ENCODE measurements at places on chromosomes 7 and 10.

DNA sequence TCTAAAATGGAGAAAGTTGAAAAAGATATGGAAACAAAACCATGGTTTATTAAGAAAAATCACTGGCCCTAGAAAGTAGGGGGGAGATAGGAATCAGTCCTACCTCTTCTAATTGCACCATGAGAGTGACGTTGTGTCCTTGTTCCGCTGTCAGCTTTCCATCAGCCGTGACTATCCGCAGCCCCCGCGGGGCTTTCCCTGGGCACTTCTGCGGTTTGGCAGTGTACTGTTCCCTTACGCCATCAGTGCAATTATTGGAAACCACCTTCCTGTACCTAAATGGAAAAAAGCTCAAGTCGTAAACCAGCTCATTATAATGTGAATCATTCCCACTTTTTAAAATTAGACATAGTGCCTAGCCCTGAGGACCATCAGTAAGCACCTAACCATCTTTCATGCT, 512.2 kb downstream of the SORCS1 start:
- DNase-seq, result no peak

- no peak for DNase-seq
Observed at GRCh38 chr10:91603931-91604331, 28.9 kb downstream of the PPP1R3C start.

DNA sequence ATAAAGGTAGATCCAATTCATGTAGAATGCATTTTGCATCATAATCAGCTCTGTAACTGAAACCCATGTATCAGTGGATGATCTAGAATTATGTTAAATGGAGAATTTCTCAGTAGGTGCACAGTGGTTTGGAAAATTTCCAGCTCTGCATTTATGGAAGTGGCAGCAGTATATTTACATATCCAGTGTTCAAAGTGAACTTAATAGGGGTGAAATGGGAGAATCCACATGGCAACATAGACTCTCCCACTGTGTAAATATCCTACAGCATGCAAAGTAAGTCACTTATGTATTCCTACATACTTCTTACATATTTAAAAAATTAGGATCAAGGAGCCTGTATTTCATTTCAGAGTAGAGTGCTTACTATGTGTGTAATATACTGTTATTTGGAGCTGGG, 35.3 kb downstream of the CDC14C start:
- no peak for DNase-seq

- no peak for DNase-seq
Observed at GRCh38 chr10:119263951-119264617, 56.7 kb downstream of the GRK5 start.

GRCh38 chr10:12409161-12409560, 59.8 kb downstream of the CAMK1D start:
- no peak for DNase-seq

DNA sequence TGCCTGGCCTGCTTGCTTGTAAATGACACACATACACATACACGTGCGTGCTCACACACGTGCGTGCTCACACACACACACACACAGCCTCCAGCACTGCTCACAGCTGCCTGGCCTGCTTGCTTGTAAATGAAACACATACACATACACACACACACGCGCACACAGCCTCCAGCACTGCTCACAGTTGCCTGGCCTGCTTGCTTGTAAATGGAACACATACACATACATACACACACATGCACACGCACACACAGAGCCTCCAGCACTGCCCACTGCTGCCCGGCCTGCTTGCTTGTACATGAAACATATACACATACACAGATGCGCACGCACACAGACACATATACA, 397.2 kb downstream of the PLXNA4 start:
- no peak for DNase-seq

DNA sequence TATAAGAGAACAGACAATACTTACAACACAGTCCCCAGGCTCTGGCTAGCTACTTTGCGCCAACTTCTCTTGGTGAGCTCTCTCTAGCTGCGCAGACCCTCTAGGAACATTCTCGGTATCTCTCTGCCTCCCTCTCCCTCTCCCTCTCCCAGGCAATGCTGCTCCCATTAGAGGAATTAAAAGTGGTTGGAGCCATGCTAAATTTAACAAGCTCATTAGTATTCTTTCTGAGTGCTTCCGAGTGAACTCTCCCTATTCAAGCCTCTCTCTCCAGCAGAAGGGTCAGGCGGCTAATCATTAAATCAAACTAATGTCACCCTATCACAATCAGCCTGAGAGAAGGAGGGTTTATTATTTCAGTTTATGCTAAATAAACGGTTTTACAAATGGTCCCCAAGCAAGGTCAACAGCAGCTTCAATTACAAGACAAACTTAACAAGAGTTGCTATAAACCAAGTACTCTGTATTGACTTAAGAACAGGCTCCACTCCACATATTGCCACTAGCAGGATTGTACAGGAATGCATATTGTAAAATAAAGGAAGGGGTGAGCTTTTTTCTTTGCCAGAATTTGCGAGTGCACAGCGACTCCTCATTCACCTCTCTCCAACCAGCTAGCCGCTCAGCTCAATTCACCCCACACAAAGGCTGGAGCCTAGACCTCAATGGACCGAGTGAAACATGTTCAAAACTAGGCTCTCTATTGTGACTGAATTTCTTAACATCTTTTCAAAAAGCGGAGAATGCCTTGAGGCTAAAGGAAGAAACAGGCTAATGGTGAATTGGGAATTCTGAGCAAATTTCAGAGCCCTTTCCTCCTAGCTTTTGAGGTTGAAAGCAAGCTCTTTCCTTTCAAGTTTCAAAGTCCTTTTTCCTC, 84.4 kb downstream of the GLI3 start:
- DNase-seq, result no peak

DNA sequence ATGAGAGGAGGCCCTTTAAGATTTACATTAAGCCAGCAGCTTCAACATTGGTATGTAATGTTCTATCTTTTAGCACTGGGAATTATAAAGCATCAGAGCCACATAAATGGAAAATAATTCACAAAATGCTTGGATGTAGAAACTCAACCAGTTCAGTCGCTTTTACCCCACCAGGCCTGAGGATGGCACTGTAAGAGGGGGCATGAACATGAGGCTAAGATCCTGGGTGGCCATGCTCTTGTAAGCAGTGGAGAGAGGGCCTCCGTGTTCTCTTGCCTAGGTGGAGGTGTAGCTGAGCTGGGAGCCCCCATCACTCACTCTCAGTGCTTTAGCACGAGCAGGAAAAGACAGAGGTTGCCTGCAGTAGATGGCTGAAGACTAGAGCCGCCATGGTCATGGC, 238.8 kb downstream of the FANK1 start:
- peak; percentile 32 for DNase-seq

DNA sequence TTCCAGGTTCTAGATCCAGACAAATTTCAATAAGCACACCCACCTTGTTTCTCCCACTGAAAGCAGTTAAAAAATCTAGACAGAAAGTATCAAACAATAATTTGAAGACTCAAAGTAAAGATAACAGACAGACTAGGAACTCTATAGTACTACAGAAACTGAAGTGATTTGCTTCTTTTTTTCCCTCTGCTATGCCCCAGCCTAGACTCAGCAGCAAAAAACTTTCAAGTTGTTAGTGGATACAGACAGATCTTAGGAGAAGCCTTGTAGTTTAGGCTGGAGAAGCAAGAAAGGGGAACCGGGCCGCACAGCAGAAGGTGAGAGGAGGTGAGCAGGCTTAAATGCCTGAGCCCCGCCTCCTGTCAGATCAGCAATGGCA, 65.1 kb downstream of the IGF2BP3 start:
- DNase-seq, result no peak

DNA sequence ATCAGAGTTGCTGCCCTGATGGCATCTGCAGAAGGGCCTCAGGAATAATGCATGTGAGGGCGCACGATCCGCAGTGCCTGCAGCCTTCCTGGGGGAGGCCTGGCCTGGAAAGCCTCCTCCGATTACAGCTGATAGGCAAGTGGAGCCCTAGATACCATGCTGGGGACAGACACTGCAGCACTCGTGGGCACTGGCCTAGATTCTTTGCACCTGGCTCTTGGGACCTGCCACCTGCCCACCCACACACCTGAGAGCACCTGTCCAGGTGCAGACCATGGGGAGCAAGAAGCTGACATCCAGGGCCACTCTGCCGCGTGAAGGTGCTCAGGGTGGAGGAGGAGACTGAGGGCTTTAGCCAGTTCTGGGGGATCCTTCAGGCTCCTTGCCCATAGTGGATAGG, 14.8 kb downstream of the YKT6 start:
- DNase-seq, result no peak

GRCh38 chr7:133054162-133054840, 27.6 kb downstream of the CHCHD3 start:
- peak; percentile 58 for DNase-seq

GRCh38 chr10:86753638-86754434, 2.6 kb upstream of the BMPR1A start:
- no peak for DNase-seq

DNA sequence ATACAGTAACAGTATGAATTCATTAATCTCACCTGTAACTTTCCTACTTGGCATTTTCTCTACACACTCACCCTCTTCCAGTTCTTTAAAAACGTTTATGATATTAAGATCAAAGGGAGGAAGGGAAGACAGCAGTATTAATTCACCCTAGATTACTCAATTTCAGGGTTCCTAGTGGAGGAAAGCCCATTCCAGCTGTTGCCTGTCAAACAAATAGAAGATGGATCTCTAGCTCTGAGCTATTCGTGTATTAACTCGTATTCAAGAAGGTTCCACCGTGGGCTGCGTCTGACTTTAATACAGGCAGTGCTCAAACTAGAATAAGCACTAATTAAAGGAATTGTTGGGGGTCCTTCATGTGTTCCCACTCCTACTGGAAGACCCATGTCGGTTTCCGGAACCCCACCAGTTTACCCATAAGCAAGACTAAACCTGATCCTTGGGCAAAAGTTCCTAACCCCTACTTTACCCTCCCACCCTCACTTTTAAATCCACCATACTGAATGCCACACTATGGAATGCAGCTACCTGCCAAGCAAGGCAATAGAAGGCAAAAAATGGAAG, 2.1 kb downstream of the NANOS1 start:
- DNase-seq, result no peak

GRCh38 chr10:42991442-42992098, 85.3 kb upstream of the RET start:
- DNase-seq, result no peak

GRCh38 chr10:86673216-86673826, 5.0 kb downstream of the LDB3 start:
- no peak for DNase-seq

GRCh38 chr10:113267619-113268562, 285.0 kb upstream of the HABP2 start:
- DNase-seq, result peak; percentile 43

- peak; percentile 49 for DNase-seq
Observed at GRCh38 chr10:74949034-74949832, 122.8 kb downstream of the KAT6B start.

- DNase-seq, result peak; percentile 49
Observed at GRCh38 chr7:151684408-151685175, 164.9 kb upstream of the RHEB start.

- DNase-seq, result peak; percentile 73
Observed at GRCh38 chr7:55360486-55360885, 4.7 kb upstream of the LANCL2 start.

DNA sequence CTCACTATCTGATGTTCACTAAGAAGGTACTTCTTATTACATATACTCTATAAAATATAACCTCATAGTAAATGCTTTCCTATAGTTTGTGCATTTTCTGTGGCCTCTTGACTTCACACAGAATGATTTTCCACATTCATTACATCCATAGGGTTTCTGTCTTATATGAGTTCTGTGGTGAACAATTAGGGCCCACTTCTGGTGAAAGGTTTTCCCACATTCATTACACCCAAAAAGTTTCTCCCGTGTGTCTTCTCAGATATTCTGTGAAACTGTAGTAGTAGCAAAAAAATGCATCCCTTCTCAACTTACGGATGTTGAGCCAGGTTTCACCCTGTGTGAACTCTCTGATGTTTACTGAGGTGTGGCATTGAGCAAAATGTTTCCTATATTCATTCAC, 119.3 kb downstream of the ZNF33B start:
- DNase-seq, result no peak

DNA sequence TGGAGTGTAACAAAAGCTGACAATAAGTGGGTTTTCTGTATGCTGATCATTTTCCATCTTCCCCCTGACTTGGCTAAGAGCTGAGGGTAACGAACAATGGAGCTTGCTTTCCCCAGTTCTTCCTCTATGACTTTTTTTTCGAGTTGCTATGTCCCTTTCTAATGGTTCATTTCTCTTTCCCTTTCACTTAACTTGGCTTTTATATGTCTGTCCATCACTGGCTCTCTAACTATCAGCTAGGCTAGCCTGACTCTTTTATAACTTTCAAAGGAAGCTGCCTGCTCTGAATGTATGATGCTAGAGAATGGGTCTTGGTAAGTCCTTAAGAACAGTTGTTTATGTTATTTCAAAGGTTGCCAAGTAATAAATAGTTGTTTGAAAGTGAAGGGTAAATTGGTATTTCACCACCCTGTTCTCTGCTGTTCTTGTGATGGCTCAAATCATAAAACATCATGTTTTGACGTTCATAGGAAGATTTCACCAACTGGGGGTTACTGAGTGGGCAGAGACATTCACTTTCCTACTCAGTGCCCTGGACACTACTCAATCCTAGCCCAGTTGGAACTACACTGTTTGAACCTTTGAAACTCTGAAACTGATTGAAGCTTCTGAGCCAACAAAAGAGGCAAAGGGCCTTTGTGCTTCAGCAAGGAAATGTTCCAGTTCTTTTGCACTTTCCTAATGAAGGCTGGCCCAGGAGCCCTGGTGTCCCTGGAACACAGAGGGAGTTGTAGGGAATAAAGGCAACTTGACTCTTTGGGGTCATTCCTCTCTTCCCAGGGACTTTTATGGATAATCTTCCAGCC, 85.4 kb upstream of the PHYHIPL start:
- no peak for DNase-seq

DNA sequence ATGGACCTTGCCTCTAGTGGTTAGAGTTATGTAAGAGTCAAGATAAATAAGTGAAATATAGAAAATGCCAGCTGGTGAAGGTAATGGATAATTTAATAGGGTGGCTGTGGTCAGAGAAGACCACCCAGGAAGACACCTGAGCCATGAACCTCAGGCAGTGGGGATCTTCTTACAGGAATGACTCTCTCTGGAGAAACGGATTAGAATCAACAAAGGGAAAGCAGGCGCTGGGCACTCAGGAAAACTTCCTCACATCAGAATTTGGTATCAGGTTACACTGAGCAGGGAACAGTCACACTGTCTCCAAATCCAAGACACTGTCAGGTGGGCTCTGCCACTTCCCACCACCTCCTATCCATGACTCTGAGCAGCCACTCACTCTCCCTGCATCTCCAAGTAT, 132.6 kb downstream of the DYNC2I1 start:
- DNase-seq, result no peak

DNA sequence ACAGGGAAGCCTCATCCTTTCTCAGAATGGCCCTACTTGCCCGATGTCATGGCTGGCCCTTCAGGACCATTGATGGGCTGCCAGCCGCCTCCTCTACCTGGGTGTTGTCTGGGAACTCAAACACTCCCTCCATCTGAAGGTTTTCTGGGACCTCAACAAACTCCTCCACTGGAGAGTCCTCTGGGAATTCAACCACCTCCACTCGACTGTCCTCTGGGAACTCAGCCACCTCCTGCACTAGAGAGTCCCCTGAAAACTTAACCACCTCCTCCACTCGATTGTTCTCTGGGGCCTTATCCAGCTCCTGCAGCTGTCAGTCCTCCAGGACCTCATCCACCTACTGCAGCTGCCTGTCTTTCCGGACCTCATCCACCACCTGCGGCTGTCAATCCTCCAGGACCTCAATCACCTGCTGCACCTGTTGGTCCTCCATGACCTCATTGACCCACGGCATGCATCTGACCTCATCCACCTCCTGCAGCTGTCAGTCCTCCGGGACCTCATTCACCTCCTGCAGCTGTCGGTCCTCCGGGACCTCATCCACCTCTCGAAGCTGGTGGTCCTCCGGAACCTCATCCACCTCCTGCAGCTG, 37.1 kb downstream of the MAT1A start:
- no peak for DNase-seq

GRCh38 chr7:36880108-36880507, 155.8 kb upstream of the AOAH start:
- DNase-seq, result no peak

Data from fibroblast of skin of back (primary cell).